ENCODE measurements at places on chromosomes 12 and 14.

DNA sequence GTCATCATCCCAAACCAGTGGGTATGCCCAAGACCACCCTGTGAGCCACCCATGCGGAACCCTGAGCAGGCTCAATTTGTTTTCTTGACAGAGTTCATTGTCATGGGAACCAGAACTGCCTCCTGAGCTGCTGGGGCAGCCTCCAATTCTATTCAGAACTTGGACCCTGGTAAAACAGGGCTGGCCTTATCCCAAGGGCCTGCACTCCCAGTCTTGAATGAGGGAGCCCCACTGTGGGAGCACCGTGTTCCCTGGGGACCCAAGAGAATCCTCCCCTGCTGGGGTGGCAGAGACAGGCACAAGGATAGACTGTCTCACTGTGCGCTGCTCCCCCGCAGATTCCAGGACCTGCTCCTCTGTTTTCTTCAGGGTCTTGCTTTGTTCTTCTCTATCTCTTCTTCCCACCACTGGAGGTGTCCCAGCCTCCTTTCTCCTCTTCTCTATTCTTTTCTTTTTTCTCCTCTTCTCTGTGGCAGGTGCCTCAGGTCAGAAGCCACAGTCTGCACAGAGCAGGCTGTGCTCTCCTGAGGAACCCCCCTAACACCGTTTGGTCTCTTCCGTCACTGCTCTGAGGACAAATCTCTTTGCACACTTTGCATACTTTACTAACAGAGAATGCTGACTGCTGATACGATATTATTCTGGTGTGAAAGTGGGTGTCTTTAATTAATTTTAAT, 31.2 kb upstream of the CHPT1 start:
- DNase-seq: no peak

DNA sequence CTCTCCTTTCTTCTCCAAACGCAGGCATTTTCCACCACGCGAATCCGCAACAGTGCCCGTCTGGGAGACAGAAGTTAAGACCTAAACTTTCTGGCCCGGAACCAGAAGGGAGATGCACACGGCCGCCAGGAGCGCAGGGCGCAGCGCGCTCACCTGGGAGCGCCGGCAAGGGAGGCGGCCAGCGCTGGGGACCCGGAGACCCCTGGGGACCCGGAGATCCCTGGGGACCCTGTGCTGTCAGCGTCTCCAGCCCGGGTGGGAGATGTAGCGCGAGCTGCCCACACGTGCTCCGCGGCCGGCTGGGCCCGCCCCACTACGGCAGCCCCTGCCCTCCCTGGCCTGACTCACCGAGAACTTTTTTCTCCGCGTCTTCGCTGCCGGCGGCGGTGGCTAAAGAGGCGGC, 620 bp downstream of the YBX3 start:
- peak; percentile 81 for DNase-seq

DNA sequence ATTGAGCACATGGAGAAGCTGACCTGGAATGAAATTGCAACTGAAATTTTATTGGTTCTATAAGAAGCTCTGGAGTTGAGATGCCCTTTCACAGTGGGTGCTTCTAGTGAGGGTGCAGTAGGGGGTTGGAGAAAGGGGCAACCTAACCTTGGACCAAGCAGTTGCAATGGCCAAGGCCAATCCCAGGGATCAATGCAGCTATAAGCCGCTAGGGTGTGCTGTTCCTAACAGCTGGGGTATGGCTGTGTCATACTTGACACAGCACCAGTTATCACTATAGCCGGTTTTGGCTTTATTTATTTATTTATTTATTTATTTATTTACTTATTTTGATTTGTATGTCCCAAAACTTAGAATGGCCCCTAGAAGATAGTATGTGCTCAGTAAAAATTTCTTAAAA, 505.9 kb downstream of the FLRT2 start:
- no peak for DNase-seq

- no peak for DNase-seq
These were observed 16.1 kb downstream of the WNK1 start for GRCh38 chr12:768434-768833.

- DNase-seq: no peak
These were observed 10.9 kb downstream of the GATC start for GRCh38 chr12:120457133-120457532.

DNA sequence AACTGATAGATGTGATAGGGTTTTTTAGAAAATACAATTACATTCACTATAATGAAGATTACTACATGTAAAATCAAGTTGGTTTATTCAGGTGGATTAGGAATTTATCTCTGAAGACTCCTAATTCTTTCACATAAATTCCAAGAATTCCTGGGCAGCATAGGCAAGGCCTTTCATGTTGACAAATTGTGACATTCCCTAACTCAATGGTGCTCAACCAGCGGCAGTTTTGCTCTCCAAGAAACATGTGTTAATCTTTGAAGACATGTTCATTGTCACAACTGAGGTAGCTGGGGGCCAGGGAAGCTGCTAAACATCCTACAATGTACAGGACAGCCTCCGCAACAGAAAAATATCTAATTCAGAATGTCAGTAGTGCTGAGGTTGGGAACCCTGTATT, 46.3 kb downstream of the PTPRQ start:
- DNase-seq: no peak

- DNase-seq: peak; percentile 31
These were observed 36.6 kb upstream of the LTBP2 start for GRCh38 chr14:74648601-74649000.

- DNase-seq: no peak
These were observed 113.3 kb upstream of the AMIGO2 start for GRCh38 chr12:47193066-47193465.

GRCh38 chr12:106154751-106155273, 16.1 kb upstream of the NUAK1 start:
- DNase-seq: no peak

DNA sequence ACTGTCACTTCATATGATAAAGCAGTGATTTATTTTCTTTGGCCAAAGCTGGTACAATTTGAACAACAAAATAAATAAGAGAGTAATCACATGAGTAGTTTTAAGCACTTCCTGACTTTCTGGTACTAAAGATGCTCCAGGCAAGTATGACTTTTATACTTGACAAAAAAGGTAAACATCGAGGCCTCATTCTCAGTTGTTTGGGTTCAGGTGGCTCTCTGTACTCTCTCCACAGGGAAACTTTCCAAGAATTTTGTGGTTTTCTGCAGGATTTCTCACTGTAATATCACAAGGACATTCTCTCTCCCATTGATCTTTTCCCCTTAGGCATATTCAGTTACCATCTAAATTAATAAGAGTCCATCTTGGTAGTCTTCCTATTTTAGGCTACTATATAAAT, 26.6 kb upstream of the KCNC2 start:
- DNase-seq: no peak

DNA sequence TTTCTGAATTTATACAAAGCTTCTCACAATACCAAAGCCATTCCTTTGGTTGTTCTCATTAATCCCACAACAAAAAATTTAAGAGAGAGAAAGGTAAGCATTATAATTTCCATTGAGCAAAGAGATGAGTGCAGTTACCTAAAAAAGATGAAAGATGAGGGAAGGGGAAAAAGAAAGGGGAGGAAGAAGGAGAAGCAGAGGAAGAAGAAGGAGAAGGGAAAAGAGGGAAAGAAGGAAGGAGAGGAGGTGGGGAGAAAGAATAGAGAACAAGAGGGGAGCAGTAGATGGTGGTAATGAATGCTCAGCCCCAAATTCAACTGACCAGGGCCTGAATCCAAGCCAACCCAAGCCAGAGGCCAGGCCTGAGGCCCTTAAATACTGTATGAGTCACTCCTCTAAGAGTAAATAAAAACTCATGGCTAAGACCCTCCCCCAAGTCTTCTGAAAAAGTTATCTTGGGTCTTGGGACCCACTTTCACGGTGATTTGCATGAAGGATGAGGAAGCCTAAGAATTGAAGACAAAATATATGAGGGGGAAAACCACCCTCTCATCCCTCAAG, 144.6 kb downstream of the ITPR2 start:
- no peak for DNase-seq

DNA sequence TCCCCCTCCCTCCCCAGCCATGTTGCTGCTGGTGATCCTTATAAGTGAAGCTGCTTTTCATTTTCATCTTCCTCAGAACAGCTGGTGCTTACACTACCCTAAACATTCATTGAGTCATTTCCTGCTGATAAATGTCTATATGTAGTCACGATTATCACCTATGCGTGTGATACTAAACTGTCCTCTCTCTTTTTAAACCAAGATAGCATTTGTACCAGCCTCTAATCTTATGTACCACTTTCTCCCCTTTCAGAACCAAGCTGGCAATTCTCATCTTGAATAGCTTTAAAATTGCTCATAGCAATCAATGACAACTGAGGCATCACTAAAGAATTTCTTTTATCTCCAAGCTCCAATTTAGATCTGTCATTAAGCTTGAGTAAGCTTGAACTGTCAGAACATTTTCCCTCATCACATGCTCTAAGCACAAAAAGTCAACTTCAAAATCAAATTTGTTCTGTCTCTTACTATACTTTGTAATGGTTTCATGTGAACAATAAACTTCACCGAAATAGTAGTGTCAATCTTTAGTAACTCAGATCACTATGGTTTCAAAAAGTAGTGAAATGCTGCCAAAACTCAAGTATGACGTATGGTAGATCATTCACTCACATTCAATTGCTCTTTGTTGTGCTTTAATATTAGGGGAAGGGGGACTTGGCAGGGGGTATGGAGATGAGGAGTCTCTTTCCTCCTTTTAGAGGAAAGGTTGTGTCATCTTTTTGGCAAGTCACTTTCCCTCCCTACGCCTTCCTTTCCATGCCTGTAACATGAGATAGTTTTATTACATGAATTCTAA, 178.1 kb upstream of the NOVA1 start:
- peak; percentile 35 for DNase-seq

GRCh38 chr14:88556581-88556980, 1.8 kb upstream of the PTPN21 start:
- DNase-seq: no peak

DNA sequence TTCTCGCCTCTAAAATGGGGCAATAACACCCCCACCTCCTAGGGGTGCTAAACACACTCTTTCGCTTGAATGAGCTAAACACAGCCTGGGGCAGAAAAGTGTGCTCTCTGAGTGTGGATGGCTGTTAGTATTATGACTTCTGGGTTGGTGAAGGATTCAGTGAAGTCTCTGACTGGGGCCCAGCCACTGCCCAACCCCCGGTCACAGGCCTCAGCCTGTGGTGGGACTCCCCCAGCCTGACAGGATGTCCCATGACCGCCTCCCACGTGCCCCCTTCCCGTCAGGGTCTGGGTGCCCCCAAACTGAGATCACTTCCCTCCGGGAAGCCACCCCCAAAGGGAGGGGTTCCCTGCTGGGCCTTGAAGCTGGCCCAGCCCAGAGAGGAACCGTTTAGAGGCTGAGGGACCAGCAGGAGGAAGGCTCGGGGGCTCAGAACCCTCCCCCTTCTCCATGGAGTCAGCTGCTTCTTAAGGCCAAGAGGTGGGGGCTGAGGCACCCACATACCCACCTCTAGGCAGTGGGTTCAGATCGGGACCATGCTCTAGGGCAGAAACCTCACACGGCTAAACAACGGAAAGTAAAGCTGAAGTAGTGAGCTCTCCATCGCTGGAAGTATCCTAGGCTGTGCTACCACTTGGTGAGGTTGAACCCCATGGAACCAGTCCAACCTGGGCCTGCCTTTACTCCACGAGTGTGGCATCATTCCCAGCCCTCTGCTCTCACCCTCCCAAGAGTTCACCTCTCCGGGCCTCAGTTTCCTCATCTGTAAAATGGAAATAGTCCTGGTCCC, 13.8 kb downstream of the DTX1 start:
- DNase-seq: no peak

GRCh38 chr12:124480469-124481256, 86.7 kb downstream of the NCOR2 start:
- DNase-seq: no peak

DNA sequence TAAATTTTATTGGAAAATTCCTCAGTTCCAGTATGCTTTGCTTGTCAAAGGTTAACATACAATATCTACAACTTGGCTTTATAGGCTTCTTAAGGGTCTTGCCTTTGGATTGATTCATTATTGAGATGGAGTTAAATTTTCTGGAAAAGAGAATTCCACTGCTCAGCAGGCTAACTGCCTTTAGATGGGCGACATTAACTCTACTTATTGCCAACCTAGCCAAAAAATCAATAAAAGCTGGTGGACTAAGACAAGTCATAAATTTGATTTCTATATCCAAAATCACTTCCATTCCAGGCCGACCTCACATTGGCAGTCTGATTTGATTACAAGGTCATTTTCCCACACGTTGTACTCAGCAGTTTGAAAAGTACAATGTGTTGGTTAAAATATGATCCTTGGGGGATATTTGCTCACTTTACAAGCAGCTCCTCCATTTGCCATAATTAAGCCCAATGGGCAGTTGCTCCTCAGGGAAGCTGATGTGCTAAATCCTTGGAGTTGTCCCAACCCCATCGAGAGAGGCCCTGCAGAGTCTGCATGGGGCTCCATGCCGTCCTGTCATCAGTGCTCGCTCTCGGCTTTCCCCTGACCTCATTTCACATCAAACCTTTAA, 36.1 kb upstream of the CRY1 start:
- no peak for DNase-seq

GRCh38 chr12:3921526-3921925, 48.3 kb upstream of the PARP11 start:
- no peak for DNase-seq

GRCh38 chr14:34053666-34054065, 102.8 kb upstream of the EGLN3 start:
- no peak for DNase-seq

GRCh38 chr12:28226705-28227104, 36.4 kb downstream of the CCDC91 start:
- DNase-seq: no peak

DNA sequence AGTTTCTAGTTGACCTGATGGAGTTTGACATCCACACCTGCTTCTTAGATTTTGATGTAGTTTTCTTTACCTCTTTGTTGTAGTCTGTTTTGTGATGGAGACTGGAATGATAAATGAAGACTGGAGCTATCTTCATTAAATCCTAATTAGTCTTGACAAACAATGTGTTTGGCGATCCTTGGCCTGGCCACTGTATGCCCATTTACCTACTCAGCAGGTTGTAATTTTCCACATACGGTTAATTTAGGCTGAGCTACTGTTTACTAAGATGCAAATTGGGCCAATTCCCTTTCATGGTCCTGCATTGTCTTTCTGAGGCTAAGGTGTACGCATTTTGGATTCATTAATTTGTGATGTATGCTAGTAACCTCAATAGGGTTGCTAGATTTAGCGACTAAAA, at the start of gene TAS2R7:
Gene TAS2R7 (minus strand): TSS at position 41 of the 400 bp plus-strand sequence. CDS start 57 bp downstream, outside the sequence.
- peak; percentile 27 for DNase-seq

GRCh38 chr12:58995666-58996363, 75.5 kb upstream of the LRIG3 start:
- no peak for DNase-seq

DNA sequence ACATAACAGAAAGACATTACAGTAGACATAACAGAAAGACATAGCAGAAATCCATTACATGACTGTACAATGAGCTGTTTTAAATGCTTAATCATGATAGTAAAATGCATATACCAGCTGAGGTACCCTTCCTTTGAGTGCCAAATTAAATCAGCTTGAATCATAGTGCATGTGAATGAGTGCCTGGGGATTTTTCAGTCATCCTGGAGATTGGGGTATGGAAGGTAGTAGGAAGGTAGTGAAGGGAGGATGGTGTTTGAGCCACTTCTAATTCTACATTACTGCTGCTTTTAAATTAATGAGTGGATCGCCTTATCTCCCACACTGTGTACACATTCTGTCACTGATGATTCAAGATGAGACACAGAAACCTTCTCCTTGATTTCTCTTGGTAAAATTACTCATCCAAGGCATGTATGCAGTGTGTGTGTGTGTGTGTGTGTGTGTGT, 534.2 kb downstream of the LRFN5 start:
- no peak for DNase-seq
